Stomach (tissue), 19 donors: ENCODE measurements at places on chromosomes 1 and 21. TPM values are rescaled to one million over a fixed set of nuclear protein-coding genes. Genes with fewer than 3 reads are reported as not detected.

- H3K27me3 ChIP-seq = no peaks in the 10 kb centered on the region
- H3K27ac ChIP-seq = no peak overlapping the region
- H3K4me1 ChIP-seq = no peaks in the 10 kb centered on the region
- no peak overlapping the region for H3K4me3 ChIP-seq
- no peaks in the 10 kb centered on the region for H3K36me3 ChIP-seq
These were observed 718.6 kb downstream of the AMY1C start for GRCh38 chr1:104468282-104468681.

GRCh38 chr1:183567584-183567983, 22.7 kb downstream of the NCF2 start:
- no peaks in the 10 kb centered on the region for H3K4me1 ChIP-seq
- H3K36me3 ChIP-seq = no peaks in the 10 kb centered on the region
- H3K27me3 ChIP-seq = no peaks in the 10 kb centered on the region

GRCh38 chr1:19076841-19077616, 120.6 kb upstream of the IFFO2 start:
- peaks cover 59% of the 10 kb centered on the region for H3K4me1 ChIP-seq
- H3K4me3 ChIP-seq = no peak overlapping the region
- no peaks in the 10 kb centered on the region for H3K27me3 ChIP-seq
- no peak for DNase-seq
- peaks cover 99% of the 10 kb centered on the region for H3K36me3 ChIP-seq

GRCh38 chr1:117569856-117570255, 36.0 kb upstream of the TENT5C start:
- H3K4me3 ChIP-seq = no peak overlapping the region
- no peaks in the 10 kb centered on the region for H3K36me3 ChIP-seq
- no peak for DNase-seq
- peak overlapping the region; percentile 77 for H3K27ac ChIP-seq
- no peaks in the 10 kb centered on the region for H3K27me3 ChIP-seq

- peak; percentile 51 for DNase-seq
- peak overlapping the region; percentile 50 for H3K4me3 ChIP-seq
- peaks cover 15% of the 10 kb centered on the region for H3K4me1 ChIP-seq
- peaks cover 22% of the 10 kb centered on the region for H3K27me3 ChIP-seq
- peak overlapping the region; percentile 67 for H3K27ac ChIP-seq
- H3K36me3 ChIP-seq = no peaks in the 10 kb centered on the region
These were observed 787 bp downstream of the PTGFR start for GRCh38 chr1:78491451-78492071.

Gene LCE3D
- total RNA-seq = not detected
